Skin of body (tissue), 3 donors: ENCODE measurements at places on chromosomes 3 and 15.

GRCh38 chr3:37628711-37629301, 232.9 kb upstream of the CTDSPL start:
- peak; percentile 97 for DNase-seq

DNA sequence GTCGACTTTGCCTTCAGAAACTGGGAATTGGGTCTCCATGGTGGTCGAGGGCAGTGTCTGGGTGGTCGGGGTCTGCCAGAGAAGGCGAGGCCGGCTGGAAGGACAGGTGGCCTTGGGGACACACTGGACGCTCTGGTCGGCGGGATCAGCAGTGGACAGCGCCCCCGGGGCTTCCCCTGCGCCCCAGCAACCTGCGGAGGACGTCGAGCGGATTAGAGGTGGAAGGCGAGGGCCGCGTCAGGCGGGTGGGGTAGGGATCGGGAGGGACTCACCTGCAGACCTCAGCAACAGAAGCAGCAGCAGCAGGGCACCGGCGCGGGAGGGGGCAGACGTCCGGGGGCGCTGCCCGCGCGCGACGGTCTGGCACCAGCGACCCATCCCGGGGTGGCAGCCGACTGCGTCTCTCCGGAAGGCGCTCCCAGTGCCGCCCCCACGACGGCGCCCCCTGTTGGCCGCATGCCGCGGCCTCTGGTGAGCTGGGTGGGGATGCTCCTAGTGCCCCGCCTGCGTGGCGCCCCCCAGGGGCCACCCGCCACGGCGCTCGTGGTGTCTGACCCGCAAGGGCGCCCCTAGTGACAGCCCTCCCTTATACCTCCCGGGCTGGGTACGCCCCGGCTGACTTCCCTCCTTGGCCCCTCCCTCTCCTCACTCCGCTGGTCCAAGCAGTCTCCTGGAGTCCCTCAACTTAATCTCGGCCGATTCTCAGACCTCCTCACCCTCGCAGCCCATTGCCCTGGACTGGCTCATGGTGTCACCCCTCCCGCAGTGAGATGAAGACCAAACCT, at the start of gene PRSS50:
Gene PRSS50, minus strand, starts transcription at position 423 of the 785 bp plus-strand sequence. Its CDS starts 45 bp downstream, at position 378.
- DNase-seq, result no peak

DNA sequence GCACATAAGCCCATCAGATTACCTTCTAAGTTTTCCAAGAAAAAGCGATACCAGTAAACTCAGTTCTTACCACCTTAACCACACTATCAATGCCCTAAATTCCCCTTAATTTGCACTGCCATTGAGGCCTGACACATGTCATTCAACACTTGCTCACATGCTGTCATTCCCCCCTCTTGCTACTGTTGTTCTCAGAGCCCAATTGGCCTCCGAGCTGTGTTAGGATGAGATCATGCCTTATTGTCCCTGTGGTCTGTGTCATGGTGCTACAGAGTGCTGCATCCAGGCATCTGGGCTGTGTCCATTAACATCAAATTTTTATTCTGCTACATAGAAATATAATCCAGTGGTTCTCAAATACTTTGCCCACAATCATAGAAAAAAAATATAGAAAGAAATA, 213.6 kb downstream of the SSR3 start:
- no peak for DNase-seq

GRCh38 chr3:8565376-8565775, 63.8 kb downstream of the LMCD1 start:
- no peak for DNase-seq

- no peak for DNase-seq
These were observed 8.0 kb upstream of the CCDC33 start for GRCh38 chr15:74227968-74228722.

DNA sequence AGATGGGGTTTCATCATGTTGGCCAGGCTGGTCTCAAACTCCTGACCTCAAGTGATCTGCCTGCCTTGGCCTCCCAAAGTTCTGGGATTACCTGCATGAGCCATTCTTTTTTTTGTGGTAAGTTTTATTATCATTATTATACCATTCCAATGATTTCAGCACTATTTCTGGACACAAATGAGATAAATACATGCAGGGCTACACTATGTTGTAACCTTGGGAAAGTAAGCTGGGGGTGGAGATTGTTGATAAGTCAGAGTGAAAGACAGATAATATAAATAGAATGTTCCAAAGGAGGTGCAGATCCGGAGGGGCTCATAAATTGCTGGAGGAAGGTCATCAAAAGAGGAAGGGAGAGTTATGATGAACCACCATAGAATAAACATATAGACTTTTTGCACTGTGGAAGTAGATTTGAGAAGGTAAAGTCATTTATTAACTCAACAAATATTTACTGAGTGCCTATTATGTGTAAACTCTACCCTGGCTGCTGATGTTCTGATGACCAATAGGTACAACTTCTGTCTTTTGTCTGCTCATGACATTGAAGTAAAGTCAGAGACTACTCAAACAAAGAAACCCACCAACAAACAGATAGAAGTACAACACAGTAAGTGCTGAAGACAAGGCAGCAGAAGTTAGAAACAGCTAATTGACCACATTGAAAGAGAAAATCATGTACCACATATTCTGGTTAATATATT, 478.9 kb upstream of the GOLIM4 start:
- DNase-seq, result no peak

DNA sequence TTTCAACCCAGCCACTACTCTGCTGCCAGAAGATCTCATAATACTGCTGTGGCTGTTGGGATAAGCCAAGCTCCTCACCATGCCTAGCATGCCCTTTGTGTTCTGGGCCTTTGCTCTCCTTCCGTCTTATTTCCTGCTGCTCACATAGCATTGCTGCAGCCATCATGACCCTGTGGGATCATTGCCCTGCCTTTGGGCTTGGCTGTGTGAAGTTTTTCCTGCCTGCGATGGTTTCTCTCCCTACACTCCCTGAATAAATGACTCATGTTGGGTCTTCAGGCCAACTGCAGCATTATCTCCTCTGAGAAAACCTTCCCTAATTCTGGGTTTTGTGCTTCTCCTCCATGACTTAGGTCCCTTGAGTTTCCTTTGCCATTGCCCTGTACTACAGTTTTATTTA, 20.8 kb upstream of the TRA2B start:
- no peak for DNase-seq

- no peak for DNase-seq
These were observed 164.8 kb downstream of the AKAP13 start for GRCh38 chr15:85545185-85545584.

- no peak for DNase-seq
These were observed 408 bp downstream of the NICN1 start for GRCh38 chr3:49428752-49429080.

DNA sequence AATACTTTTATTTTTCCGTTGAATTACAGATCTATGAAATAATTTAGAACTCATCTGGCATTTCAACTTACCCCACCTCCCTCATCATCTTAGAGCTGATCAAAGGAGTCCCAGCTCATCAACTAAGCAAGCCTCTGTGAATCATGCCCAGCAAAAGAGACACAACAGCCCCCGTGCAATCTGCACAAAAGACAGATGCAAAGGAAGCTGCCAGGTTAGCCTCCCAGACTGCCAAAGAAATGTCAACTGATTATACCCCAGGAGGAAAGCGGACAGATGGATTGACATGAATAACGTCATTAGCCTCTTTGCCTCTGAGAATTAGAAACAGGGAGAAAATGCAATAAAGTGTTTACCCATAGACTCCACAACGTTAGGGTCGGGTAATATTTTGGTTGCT, 75.0 kb downstream of the GABRB3 start:
- DNase-seq, result no peak

- no peak for DNase-seq
These were observed 30.7 kb downstream of the SEMA7A start for GRCh38 chr15:74402873-74403587.

- no peak for DNase-seq
These were observed 50.1 kb downstream of the PPM1L start for GRCh38 chr3:160806094-160806493.

- DNase-seq, result no peak
These were observed 4.5 kb upstream of the MRPS22 start for GRCh38 chr3:139339219-139339906.

DNA sequence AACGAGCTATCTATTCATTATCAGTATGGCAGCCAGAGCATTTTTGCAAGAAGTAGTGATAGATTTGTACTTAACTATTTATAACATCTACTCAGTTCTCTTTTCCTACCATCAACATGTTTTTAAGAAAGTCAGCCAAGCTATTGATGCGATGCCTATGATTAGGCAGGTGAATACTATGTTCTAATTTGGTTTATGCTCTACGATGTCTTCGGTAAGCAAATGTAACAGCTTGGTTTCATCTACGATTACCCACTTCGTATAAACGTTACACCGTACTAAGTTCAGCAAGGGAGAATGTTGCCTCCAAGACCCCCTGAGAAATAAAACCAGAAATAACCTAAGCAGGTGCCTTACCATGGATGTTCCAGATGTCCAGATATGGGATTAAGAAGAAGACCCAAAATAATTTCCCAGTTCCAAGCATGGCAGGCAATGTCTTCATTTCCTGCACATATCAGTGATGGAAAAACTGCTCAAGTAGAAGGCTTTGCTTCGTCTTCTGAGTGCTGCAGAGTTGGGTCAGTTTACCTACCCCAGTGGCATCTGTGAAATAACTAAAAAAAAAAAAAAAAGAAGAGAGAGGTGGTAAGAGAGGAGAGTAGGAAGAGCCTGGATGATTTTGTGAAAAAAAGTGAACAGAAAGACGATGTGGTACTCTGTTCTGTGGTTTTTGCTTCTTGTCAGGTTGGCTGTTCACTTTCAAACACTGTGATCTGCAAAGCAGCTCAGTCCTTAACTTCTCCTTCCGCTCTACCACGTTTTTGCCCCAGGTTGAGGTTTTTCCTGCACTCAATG, at the start of gene BTLA:
Gene BTLA, minus strand, starts transcription at position 559 of the 798 bp plus-strand sequence. Its CDS starts 114 bp downstream, at position 445.
- DNase-seq, result no peak

- peak; percentile 22 for DNase-seq
These were observed 826 bp downstream of the LRRC58 start for GRCh38 chr3:120348065-120348990.

DNA sequence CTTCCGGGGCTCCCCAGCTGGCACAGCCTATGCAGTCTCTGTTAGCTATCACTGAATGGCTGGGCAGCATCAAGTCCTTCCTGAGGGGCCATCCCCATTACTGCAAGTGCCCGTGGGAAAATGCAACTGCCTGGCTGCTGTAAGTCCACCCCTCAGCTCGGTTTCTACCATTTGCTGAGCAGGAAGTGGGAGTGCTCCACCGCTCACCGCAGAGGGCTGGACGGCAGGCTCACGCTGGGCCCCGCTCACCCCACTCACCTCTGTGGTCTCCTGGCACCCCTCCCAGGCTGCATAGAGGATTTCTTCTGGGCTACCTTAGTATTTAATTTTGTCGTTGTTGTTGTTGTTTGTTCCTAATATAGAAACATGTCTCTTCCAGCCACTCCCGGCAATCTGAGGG, 270.2 kb downstream of the PLCL2 start:
- DNase-seq, result no peak

DNA sequence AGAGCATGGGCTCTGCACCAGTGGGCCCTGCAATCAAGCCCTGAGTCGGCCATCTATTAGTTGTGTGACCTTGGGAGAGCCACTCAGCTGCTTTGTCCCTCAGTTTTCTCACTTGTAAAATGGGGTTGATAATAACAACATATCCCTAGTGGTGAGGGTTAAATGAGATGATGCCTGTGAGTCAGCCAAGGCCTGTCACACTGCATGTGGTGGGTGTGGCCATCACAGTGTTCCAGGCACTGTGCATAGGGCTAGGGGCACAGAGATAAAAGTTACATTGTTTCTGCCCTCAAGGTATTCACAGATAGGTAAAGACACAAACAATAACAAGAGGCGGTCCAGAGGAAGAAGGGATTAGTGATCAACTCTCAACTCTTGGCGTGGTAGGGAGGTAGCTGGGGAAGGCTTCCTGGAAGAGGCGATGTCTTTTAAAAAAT, 19.5 kb downstream of the SMAD6 start:
- DNase-seq, result no peak

DNA sequence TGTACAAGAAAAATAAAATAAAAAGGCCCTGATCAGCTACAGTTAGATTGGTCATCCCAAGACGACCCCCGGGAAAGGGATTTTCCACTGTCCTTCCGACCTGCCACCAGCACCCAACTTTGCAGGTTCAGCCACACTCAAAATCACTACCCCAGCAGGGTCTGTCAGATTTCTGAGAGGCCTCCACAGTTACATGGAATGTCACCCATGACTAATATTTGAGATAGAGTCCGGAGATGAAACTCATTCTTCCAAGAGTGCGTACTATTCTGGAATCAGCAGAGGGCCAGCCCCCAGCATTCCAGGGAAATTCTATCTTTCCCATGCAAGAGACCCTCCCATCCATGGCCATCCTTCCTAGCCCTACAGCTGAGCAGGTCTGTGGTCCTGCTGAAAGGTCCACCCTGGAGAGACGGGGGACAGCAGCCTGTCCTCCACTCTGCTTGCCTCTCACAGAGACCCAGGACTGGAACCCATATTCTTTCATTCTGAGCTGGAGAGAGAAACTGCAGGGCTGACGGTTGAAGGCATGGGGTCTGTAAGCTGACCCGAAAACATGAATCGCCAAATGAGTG, 5.8 kb downstream of the LIPC start:
- no peak for DNase-seq

DNA sequence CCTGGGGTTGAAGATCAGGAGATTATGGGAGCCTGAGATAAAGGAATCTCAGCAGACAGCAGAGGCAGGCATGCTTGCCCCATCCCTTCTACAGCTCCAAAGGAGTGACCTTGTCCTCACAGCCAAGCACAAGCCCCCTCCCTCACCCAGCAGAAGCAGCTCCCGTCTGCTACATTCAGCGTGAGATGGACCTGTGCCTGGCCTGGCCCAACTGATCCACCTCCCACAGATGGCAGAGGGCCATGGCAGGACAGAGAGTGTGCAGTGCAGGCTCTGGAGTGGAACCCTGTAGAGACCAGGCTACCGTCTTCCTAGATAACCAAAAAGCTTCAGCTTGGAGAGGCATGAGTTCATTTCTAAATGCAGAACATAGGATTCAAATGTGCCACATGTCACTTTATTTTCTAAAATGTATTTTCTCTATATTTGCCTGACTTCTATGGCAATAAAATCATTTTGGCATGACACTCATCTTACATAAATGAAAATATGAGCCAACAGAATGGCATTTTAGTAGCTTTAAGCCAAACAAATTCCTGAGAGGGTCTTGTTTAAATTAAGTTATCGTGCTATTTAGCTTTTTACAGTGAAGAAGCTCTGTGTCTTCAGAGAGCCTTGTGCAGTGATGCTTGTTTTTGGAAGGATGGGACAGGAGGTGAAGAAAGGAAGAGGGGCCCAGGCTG, 43.7 kb downstream of the SLC12A8 start:
- DNase-seq, result peak; percentile 78

DNA sequence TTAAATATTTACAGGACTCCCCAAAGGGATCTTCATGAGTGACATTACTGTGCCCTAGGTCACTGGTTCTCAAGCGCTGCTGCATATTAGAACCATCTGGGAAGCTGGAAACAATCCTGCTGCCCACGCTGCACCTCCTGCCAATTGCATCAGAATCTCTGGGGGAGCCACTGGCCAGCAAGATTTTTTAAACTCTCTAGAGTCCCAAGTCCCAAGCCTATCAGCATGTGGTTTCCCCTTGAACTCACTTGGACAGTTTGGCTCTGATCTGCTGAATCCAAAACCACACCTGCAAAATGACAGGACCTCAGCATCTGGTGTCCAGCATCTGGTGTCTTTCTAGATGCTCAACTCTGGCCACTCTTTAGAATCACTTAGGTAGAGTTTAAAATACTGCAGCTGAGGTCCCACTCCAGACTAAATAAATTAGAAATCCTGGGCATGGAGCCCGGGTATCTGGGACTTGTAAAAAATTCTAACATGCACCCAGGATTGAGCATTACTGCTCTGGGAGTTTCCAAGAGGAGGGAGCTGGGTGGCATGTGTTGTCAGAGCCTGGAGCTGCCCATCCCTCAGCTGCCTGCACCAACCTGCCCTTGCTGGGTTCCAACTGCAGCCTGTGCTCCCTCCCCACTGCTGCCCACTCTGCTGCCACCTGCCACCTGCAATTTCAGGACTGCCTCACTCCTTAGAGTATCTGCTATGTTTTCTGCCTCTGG, 311.3 kb downstream of the SLC9A9 start:
- no peak for DNase-seq
